ENCODE measurements at places on chromosomes 1 and 21.

GRCh38 chr1:77655431-77655974 is 27.0 kb downstream of the ZZZ3 start:
- DNase-seq: no peak

- DNase-seq: no peak
Measured at GRCh38 chr1:29197590-29197924, 15.9 kb upstream of the SRSF4 start.

GRCh38 chr21:37915497-37915911 is 753 bp downstream of the KCNJ6 start:
- DNase-seq: no peak

DNA sequence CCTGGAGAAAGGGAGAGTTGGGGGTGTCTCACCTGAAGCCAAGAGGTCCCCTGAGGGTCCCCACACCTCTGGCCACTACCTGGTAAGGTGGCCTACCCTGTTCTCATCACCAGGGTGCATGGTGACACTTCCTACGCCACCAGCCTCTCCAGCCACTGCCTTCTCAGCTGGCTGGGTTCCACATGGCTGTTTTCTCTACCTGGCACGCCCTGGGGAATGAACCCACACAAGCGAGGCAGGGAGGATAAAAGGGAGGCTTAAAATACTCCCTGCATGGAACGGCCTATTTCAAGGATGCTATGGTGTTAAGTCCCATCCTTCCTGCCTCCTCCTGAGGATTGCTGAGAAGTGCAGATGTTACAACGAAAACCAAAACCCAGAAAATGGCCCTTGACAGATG is 84.7 kb downstream of the PIK3CD start:
- no peak for DNase-seq

GRCh38 chr1:36871146-36871971 is 163.0 kb downstream of the GRIK3 start:
- DNase-seq: peak; percentile 35
